ENCODE measurements at places on chromosomes 1 and 21. TPM values are rescaled to one million over a fixed set of nuclear protein-coding genes. Genes with fewer than 3 reads are reported as not detected.
A peak's percentile ranks its signal among the peaks of the same experiment; 100 is the strongest.

The TRAF3IP3 gene
- 0.65 TPM for total RNA-seq

The VHLL gene
- not detected for total RNA-seq

The GPR3 gene
- total RNA-seq: not detected

The ZC3H11A gene
- 166 TPM for total RNA-seq

DNA sequence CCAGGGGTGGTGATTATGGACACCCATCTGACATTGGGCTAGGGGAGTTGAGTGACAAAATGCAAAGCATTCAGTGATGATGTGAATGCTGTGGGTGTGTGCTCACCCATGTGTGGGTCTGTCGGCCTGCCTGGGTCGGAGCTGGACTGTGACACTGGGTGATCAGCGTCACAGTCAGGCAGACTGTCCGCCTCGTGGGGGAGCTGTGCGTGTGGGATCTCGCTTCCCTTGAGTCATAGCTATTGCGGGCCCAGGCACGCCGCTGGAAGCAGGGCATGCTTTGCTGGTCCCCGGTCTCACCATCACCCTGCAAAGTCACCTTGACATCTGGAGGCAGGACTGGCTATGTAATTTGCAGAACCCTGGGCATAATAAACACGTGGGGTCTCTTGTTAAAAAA is 156.9 kb upstream of the IGSF21 start:
- no peak for DNase-seq

GRCh38 chr1:38834937-38835827 is 24.4 kb downstream of the RRAGC start:
- DNase-seq: peak; percentile 90

- no peak for DNase-seq
These were observed 75.5 kb downstream of the KIRREL1 start for GRCh38 chr1:158068918-158069317.

- DNase-seq: no peak
These were observed 22.2 kb downstream of the SLC26A9 start for GRCh38 chr1:205920861-205921569.

- no peak for DNase-seq
These were observed 72.7 kb downstream of the DIRAS3 start for GRCh38 chr1:67977756-67978155.

- peak; percentile 50 for DNase-seq
These were observed 48.9 kb downstream of the GORAB start for GRCh38 chr1:170580636-170581440.

DNA sequence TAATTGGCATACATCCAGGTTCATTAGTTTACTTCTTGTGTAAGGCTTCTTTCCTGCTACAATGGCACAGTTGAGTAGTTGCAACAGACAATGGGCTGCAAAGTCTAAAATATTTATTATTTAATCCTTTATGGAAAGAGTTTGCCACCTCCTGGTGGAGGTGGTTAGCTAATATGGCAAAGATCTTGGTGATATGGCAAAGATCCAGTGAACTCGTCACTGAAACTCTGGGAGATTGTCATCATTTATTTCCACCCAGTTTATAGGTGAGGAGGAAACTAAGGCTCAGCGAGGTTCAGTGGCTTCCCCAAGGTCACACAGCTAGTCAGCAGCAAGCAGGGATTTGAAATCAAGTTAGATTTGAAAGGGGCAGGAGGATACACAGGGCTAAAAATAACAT is 16.1 kb upstream of the IFFO2 start:
- peak; percentile 66 for DNase-seq

DNA sequence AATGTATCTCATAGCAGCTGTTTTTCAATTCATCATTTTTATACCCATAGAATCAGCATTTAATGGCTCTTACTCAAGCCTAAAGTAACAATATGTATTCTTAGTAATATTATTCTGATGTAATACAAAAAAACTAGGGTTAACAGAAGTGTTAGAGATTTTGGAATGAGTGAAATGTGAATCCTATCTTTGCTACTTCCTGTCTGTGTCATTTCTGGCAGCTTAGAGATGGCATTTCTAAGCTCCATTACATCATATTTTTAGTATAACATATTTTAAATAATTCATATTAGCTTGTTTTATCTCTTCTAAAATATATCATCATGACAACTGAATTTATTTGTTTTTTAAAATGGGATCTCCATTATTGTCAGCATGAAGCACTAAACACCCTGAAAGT is 90.2 kb downstream of the LRRC7 start:
- no peak for DNase-seq

GRCh38 chr1:37858931-37859506 is 373 bp downstream of the MTF1 start:
- DNase-seq: peak; percentile 29

All from fibroblast of the aortic adventitia (primary cell).